Stimulated activated CD4-positive, alpha-beta T cell treated with anti-CD3 and anti-CD28 coated beads, Interleukin-12 subunit alpha, Interleukin-12 subunit beta, amount 100 ng/mL, for 4 hours (primary cell): ENCODE measurements at places on chromosomes 7 and 10.

GRCh38 chr7:52876402-52876801, 159.0 kb upstream of the POM121L12 start:
- no peak for DNase-seq

DNA sequence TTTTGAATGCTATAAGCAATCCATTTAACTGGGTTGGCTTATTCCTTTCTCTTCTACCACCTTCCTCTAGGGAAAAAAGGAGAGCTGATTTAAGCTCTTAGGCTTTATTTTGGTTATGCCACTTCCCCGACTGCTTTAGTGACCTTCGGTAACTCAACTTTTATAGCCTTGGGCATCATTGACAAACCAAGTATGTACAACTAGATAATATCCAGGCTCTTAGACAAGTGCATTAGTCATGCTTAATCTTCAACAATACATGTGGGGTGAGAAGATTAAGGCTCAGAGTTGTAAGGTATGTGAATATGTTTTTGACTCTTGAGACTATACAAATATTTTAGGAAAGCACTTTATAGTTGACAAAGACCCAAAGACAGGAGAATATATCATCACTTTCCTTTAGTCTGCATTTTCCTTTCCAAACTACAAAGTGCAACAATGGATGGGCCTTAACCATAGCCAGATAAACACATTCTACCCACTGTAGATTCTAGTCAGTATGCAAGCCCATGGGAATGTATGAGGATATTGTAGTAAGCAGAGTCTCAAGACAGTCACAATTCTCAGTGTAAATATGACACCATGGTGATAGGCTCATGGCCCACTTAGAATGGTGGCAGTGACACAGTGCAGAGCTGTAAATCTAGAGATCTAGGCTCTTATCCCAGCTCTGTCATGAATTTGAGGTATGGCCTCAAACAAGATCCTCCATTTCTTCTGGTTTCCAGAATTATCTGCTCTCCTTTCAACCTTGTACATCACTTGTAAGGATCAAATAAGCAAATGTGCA, 1117.3 kb downstream of the SORCS3 start:
- DNase-seq: no peak

GRCh38 chr7:36343548-36343947, 46.1 kb upstream of the ANLN start:
- DNase-seq: no peak

DNA sequence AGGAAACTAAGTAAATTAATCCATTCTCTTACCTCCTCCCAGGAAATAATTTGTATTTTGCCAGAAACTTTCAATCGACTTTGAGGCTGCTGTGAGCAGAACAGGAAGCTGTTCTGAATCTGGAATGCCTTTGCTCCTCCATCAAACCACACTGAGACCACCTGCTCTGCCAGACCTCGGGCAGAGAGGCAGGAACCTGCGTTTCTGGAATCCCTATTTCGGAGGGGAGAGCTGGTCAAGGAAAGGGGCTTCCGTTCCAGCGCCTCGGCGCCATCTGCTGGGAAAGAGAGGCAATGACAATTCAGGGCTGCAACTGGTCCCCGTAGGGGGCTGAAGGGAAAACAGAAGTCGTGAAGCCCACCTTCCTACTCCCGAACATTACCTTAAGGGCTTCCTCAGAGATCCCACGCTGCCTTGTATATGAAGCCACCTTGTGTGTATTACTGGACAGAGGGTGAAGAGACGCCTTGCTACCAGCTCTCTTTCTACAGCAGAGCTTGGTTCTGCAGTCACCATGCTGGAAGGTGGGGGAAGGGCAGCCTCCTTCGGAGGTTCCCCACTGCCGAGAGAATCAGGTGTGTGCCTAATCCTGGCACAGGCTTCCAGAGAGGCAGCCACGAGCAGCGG, 31.2 kb downstream of the ZNF467 start:
- DNase-seq: peak; percentile 51

DNA sequence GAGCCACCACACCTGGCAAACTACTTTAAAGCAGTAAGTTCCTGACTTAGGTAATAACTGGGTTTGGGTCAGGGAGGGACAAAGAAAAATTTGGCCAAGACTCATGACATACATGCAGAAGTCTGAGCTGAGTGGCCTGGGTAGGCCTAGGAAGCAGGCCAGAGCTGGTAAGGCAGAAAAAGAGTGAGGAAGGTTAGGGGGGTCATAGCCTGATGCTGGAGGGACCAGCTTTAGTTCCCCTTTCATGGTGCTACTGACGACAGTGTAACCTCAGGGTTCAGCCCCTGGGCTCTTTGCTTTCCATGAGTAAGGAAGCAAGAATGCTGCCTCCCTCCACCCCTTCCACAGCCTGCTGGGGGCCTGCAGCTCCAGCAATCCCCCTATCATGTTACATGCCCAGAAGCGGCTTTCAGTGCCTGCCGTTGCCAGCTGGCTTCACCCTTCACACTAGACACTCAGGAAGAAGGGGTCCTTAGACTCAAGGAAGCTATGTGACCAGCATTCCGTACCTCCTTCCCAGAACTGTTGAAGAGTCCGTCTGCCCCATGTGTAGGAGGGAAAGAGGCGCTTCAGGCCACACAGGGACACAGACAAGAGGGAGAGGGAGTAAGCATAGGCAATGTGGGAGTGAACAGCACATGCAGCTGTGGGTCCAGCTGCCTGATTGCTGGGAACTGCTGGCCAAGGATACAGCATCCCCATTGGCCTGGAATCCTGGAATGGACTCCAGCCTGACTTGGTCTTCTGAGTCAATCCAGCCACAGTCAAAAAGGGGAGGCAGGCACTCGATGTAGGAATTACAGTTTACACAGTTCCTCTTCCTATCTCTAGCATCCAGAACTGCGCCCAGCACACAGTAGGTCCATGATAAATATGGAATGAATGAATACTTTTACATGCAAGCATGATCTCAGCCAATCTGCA, 4.1 kb upstream of the PLAU start:
- DNase-seq: no peak

GRCh38 chr10:71092812-71093401, 119.5 kb upstream of the UNC5B start:
- no peak for DNase-seq

GRCh38 chr10:339038-339391, 203.8 kb downstream of the ZMYND11 start:
- no peak for DNase-seq

GRCh38 chr10:219731-220472, 84.6 kb downstream of the ZMYND11 start:
- no peak for DNase-seq

DNA sequence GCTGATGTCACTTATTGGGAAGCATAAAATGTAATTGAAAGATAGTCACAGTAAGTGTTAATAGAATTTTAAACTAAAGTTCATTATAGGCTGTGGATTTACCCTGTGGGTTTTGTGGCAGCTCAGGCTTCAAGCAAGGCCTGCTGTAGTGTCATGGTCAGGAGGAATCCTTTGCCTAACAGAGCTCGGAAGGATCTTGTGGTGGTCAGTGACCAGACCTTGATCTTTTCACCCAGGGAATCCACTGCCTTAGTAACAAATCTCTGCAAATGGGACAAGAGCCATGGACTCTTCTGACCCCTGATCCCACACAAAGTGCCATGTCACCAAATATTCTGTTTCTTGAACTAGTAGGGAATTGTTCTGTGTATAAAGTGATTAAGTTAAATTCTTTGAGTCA, 20.6 kb upstream of the HDAC9 start:
- DNase-seq: no peak

GRCh38 chr10:48616436-48616835, 11.6 kb upstream of the ARHGAP22 start:
- no peak for DNase-seq

DNA sequence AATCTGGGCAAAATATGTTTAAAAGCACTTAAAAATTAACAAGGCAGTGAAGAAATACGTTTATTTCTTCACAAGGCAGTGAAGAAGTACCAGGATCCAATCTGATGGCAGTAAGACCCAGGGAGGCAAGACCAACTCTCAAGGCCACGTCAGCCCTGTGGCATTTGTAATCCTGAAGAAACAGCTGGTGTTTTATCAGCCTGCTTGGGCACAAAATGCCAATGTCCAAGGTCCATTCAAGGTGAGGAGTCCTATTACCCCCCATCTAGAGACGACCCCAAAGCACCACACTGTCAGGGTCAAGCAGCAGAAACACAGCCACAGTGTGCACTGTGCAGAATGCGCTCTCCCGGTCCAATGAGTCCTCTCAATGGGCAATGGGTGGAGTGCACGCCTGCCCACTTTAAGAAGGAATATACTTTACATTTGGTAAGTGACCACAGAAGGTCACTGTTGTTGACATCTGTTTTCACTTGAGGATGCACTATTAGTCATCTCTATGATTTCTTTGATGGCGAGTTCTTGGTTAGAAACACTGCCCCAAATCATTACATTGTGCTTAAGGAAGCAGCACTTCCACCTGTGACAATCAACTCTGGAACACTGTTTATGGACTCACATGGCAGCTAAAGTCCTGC, 12.8 kb downstream of the CPXM2 start:
- no peak for DNase-seq
